ENCODE measurements at places on chromosomes 13 and 19. TPM values are rescaled to one million over a fixed set of nuclear protein-coding genes. Genes with fewer than 3 reads are reported as not detected.

Gene ZNF700
- 0.39 TPM for polyA plus RNA-seq

Gene PSG1
- polyA plus RNA-seq = 0.67 TPM

Gene SLC17A7
- 3.2 TPM for polyA plus RNA-seq

Gene YIPF2
- 6.1 TPM for polyA plus RNA-seq

Gene TMEM238
- polyA plus RNA-seq = not detected

Gene GGACT
- 1.3 TPM for polyA plus RNA-seq
